ENCODE measurements at places on chromosomes 1 and 21. TPM values are rescaled to one million over a fixed set of nuclear protein-coding genes. Genes with fewer than 3 reads are reported as not detected.
A peak's percentile ranks its signal among the peaks of the same experiment; 100 is the strongest.

- H3K27me3 ChIP-seq, result peaks cover 2% of the 10 kb centered on the region
- no peak overlapping the region for H3K4me3 ChIP-seq
- H3K36me3 ChIP-seq, result no peaks in the 10 kb centered on the region
- no peaks in the 10 kb centered on the region for H3K4me1 ChIP-seq
- DNase-seq, result peak; percentile 33
- no peak overlapping the region for H3K27ac ChIP-seq
Observed at GRCh38 chr1:34500451-34500850, 254.4 kb upstream of the GJB5 start.

GRCh38 chr1:224873434-224874369 is 55.8 kb upstream of the DNAH14 start:
- no peaks in the 10 kb centered on the region for H3K4me1 ChIP-seq
- H3K27me3 ChIP-seq, result peaks cover 2% of the 10 kb centered on the region
- H3K27ac ChIP-seq, result no peak overlapping the region
- DNase-seq, result no peak

DNA sequence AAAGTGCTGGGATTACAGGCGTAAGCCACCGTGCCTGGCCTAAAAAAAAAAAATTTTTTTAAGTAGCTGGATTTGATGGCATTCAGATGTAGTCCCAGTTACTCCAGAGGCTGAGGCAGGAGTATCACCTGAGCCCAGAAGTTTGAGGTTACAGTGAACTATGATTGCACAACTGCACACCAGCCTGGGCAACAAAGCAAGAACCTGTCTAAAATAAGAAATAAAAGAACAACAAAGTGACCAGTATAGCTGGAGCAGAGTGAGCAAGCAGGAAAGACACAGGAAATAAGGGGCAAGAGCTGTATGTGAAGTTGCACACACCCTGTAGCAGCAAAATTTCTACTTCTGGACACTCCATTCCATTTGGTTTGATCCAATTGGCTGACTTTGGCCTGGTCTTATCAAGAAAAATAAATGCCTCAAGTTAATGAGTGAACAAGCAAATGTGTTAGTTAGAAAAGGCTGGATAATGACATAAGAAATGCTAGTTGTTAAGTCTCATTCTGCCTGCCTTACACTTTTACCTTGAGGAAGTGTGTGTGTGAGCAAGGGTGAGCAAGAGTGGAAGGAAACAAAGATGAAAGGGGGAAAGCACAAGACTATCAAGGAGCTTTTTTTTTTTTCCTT is 7.9 kb downstream of the ATP5IF1 start:
- H3K27ac ChIP-seq, result peak overlapping the region; percentile 87
- no peaks in the 10 kb centered on the region for H3K27me3 ChIP-seq
- peak overlapping the region; percentile 54 for H3K4me3 ChIP-seq

DNA sequence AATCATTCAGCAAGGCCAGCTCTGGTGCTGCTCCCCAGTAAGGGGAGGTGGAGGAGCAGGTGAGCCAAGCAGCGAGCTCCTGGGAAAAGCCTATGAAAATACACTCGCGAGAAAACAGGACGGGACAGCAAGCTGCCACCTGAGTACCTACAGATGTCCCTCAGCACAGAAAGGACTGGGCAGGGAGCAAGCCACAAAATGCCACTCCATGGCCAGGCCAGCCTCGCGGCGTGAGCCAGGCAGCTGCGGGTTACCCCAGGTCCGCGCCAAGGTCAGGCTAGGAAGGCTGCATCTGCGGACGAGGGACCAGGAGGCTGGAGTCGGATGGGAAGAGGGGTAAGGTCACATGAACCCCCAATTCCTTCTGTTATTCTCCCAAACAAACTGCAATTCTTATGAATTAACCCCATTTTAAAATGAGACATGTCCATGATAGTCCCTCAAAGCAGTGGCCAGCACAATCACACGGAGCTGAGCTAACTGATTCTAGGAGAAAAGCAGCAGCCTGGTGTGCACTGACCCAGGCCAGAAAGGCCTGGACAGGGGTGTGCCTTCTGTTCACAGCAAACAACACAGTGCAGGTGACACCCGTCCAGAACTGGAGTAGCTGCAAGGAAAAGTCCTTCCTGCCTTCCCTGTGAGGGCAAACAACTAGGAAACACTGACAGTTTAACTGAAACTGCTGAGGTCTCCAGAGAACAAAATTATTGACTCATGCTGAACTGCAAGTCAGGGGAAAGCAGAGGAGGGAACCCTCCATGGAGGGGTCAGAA is 26.5 kb downstream of the PARP1 start:
- peaks cover 11% of the 10 kb centered on the region for H3K4me1 ChIP-seq
- no peak overlapping the region for H3K4me3 ChIP-seq
- no peak for DNase-seq

- H3K4me3 ChIP-seq, result no peak overlapping the region
- no peaks in the 10 kb centered on the region for H3K4me1 ChIP-seq
- H3K27me3 ChIP-seq, result no peaks in the 10 kb centered on the region
- DNase-seq, result no peak
Observed at GRCh38 chr1:44497422-44498170, 92.5 kb downstream of the RNF220 start.

GRCh38 chr1:8189931-8190483 is 127.9 kb upstream of the SLC45A1 start:
- H3K36me3 ChIP-seq, result no peaks in the 10 kb centered on the region
- no peak for DNase-seq
- H3K27ac ChIP-seq, result no peak overlapping the region
- H3K4me3 ChIP-seq, result no peak overlapping the region
- peaks cover 1% of the 10 kb centered on the region for H3K27me3 ChIP-seq

DNA sequence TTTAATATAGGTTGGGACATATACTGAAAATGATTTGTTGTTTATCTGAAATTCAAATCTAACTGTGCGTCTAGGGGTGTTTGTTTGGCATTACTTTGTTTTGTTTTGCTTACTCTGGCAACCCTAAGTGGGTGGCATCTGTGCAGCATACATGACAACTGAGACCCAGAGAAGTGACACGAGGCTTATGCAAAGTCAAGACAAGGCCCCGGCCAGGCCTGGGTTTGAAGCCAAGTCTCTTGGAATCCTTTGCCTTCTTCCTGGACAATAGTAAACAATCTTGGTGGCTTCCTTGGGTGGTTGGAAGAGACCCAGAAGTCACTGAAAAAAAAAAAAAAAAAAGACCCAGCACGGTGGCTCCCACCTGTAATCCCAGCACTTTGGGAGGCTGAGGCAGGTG is 197.6 kb upstream of the TMEM51 start:
- no peak overlapping the region for H3K4me3 ChIP-seq
- H3K27ac ChIP-seq, result no peak overlapping the region
- no peaks in the 10 kb centered on the region for H3K27me3 ChIP-seq
- no peak for DNase-seq

GRCh38 chr1:205554026-205554811 is 49.8 kb downstream of the CDK18 start:
- no peak overlapping the region for H3K27ac ChIP-seq
- H3K4me1 ChIP-seq, result no peaks in the 10 kb centered on the region
- peaks cover 1% of the 10 kb centered on the region for H3K36me3 ChIP-seq
- H3K27me3 ChIP-seq, result peaks cover 41% of the 10 kb centered on the region
- no peak for DNase-seq

- no peak overlapping the region for H3K27ac ChIP-seq
- no peak for DNase-seq
- peaks cover 2% of the 10 kb centered on the region for H3K27me3 ChIP-seq
- H3K4me1 ChIP-seq, result no peaks in the 10 kb centered on the region
- H3K4me3 ChIP-seq, result no peak overlapping the region
Observed at GRCh38 chr1:159653201-159653600, 61.2 kb downstream of the CRP start.

DNA sequence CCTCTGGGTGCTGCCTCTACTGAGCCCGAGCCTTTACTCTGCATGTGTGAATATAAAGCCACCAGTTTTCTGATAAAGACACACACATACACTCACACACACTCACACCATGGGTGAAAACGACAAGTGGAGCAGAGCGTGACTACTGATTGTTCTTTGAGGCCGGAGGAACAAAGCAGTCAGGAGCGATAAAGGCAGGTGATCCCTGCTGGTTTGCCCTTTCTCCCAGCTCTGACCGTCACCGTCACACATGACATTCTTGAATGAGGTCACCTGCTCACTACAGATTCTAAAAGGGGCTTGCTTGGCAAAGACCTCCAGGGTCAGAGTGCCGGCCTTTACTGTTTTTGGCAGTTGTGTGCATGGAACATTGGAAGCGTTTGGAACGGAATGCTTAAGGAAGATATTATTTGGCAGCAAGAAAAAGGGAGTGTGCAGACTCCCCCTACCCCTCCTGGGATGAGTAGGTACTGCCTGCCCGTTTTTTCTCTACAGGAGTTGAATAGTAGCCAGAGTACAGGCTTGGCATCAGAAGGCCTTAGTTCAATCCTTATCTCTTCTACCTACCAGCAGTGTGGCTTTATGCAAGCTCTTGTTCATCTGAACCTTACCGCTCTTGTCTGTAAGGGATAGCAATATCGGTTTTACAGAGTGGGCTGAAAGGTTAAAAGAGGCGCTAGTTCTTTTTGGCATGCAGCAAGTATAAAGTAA is 79.7 kb downstream of the PBX1 start:
- no peaks in the 10 kb centered on the region for H3K4me1 ChIP-seq
- no peak for DNase-seq
- H3K4me3 ChIP-seq, result no peak overlapping the region
- H3K36me3 ChIP-seq, result no peaks in the 10 kb centered on the region
- H3K27me3 ChIP-seq, result no peaks in the 10 kb centered on the region

DNA sequence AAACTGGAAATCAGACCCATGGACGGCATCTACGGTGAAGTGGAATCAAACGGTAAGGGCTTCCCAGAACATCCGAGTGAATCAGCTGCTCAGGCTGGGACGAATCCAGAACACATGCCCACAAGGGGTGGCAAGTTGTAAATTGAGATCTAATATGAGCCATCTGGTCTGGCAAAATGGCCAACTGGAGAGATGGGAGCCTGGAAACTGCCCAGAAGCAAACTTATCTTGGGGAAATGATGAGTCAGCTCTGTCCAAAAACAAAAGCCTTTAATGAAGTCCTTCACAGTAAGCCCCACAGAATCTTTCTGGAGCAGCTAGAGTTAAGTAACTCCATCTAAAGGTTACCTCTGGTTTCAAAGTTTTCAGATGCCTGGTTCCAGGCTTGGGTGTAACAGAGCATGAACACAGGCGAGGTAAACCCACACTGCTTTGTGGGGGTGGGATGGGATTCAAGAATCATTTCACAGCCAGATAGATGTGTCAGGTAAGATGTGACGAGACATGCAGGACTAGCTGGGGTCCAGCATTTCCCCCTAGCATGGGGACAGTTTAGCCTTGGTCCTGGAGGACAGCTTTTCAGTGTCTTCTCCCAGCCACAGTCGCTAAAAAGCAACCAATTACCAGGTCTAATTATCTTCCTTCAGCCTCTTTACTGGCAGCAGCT is 10.5 kb upstream of the SRP9 start:
- H3K36me3 ChIP-seq, result no peaks in the 10 kb centered on the region
- no peak overlapping the region for H3K27ac ChIP-seq
- DNase-seq, result no peak
- no peaks in the 10 kb centered on the region for H3K27me3 ChIP-seq
- no peak overlapping the region for H3K4me3 ChIP-seq

GRCh38 chr1:216310776-216311175 is 112.5 kb downstream of the USH2A start:
- H3K36me3 ChIP-seq, result no peaks in the 10 kb centered on the region
- no peak overlapping the region for H3K27ac ChIP-seq
- no peak overlapping the region for H3K4me3 ChIP-seq
- H3K4me1 ChIP-seq, result no peaks in the 10 kb centered on the region
- H3K27me3 ChIP-seq, result no peaks in the 10 kb centered on the region

GRCh38 chr1:25430967-25431881 is 527 bp downstream of the MACO1 start:
- peak overlapping the region; percentile 85 for H3K27ac ChIP-seq
- peaks cover 50% of the 10 kb centered on the region for H3K4me1 ChIP-seq
- peaks cover 9% of the 10 kb centered on the region for H3K36me3 ChIP-seq
- DNase-seq, result peak; percentile 81
- H3K4me3 ChIP-seq, result peak overlapping the region; percentile 88

DNA sequence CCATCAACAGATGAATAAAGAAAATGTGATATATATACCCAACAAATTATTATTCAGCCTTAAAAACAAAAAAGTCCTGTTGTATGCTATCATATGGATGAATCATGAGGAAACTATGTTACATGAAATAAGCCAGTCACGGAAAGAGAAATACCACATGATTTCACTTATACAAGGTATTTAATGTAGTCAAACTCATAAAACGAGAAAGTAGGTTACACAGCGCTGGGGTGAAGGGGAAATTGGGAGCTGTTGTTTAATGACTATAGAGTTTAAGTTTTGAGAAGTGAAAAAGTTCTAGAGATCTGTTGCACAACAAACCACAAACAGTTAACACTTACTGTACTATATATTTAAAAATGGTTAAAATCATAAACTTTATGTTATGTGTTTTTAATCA is 58.5 kb downstream of the SLC25A24 start:
- H3K36me3 ChIP-seq, result peaks cover 19% of the 10 kb centered on the region
- H3K27ac ChIP-seq, result no peak overlapping the region
- no peaks in the 10 kb centered on the region for H3K27me3 ChIP-seq
- no peak overlapping the region for H3K4me3 ChIP-seq
- peaks cover 2% of the 10 kb centered on the region for H3K4me1 ChIP-seq

- H3K27me3 ChIP-seq, result no peaks in the 10 kb centered on the region
- DNase-seq, result no peak
- no peak overlapping the region for H3K4me3 ChIP-seq
- H3K36me3 ChIP-seq, result no peaks in the 10 kb centered on the region
- H3K4me1 ChIP-seq, result no peaks in the 10 kb centered on the region
- H3K27ac ChIP-seq, result no peak overlapping the region
Observed at GRCh38 chr1:173646656-173647055, 11.5 kb downstream of the TEX50 start.

- no peak overlapping the region for H3K4me3 ChIP-seq
- H3K27me3 ChIP-seq, result peaks cover 24% of the 10 kb centered on the region
- H3K36me3 ChIP-seq, result peaks cover 2% of the 10 kb centered on the region
Observed at GRCh38 chr1:10001016-10001665, 4.1 kb downstream of the RBP7 start.

GRCh38 chr1:183144752-183145151 is 41.3 kb upstream of the LAMC2 start:
- DNase-seq, result no peak
- no peaks in the 10 kb centered on the region for H3K36me3 ChIP-seq
- no peak overlapping the region for H3K4me3 ChIP-seq
- no peaks in the 10 kb centered on the region for H3K27me3 ChIP-seq
- no peak overlapping the region for H3K27ac ChIP-seq
- H3K4me1 ChIP-seq, result no peaks in the 10 kb centered on the region

RGS4 gene
- total RNA-seq, result not detected

AGRN gene
- 68.0 TPM for total RNA-seq

GPA33 gene
- total RNA-seq, result 0.25 TPM

CLCN6 gene
- total RNA-seq, result 12.2 TPM

GNL2 gene
- total RNA-seq, result 76.4 TPM
